ENCODE measurements at places on chromosomes 16 and 17. TPM values are rescaled to one million over a fixed set of nuclear protein-coding genes. Genes with fewer than 3 reads are reported as not detected.

The GCGR gene
- total RNA-seq: not detected

The ZACN gene
- total RNA-seq: not detected

DNA sequence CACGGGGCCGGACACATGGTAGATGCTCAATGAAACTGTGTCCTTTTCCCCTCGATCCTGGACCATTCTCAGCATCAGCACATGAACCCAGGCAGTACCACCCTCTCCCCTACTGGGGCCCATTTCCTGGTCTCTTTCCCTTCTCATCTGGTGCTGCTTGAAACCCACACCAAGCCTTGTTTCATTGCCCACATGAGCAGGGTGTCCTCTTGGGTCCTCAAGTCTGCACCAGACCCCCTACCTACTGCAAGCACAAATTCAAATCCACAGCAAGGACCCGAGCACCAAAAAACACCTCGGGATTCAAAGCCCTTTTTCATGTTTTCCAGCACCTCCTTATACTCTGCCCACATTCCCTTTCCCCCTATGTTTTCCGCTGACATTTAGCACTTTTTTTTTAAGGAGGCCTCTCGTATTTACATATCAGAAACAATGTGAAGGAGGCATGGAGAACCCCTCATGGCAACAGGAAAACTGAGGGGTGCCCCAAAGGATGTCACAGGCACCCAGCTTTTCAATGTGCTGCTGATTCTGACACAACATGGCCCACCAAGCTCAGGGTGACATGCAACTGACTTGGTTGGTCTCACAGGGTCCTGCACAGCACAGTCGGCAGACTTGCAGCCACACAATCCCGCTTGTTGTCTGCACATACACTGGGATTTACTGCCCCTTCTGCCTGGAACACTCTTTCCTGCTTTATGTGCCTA lies 4.6 kb upstream of the CCL1 start:
- no peak overlapping the region for H3K4me3 ChIP-seq
- no peaks in the 10 kb centered on the region for H3K36me3 ChIP-seq
- peaks cover 8% of the 10 kb centered on the region for H3K4me1 ChIP-seq
- H3K27me3 ChIP-seq: no peaks in the 10 kb centered on the region

DNA sequence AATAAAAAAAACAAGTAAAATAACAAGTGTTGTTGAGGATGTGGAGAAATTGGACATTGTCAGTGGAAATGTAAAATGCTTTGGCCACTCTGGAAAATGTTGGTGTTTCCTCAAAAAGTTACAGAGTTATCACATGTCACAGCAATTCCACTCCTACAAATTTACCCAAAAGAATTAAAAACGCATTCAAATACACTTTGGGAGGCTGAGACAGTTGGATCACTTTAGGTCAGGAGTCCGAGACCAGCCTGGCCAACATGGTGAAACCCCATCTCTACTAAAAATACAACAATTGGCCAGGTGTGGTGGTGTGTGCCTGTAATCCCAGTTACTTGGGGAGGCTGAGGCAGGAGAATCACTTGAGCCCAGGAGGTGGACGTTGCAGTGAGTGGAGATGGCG lies 5.6 kb downstream of the TOP3A start:
- H3K27ac ChIP-seq: no peak overlapping the region
- no peak overlapping the region for H3K4me3 ChIP-seq
- H3K4me1 ChIP-seq: peaks cover 8% of the 10 kb centered on the region
- peaks cover 4% of the 10 kb centered on the region for H3K36me3 ChIP-seq
- DNase-seq: no peak

DNA sequence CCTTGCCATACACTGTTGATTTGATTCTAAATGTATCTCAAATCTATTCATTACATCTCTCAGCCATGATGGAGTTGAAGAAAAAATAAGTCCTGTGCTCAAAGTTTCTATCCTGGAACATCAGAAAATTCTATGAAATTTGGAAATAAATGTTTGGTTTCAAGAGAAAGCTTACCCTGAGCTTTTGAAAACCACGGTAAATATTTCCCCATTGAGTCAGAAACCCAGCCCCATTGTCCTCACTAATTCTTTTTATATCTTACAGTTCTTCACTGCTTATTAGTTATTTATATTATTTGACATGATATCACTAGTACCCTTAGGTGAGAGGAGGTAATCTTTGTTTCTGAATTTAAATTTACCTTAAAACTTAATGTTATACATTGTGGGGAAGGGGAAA lies 128.5 kb downstream of the MRTFB start:
- H3K27me3 ChIP-seq: no peaks in the 10 kb centered on the region
- no peak overlapping the region for H3K4me3 ChIP-seq
- H3K27ac ChIP-seq: no peak overlapping the region

DNA sequence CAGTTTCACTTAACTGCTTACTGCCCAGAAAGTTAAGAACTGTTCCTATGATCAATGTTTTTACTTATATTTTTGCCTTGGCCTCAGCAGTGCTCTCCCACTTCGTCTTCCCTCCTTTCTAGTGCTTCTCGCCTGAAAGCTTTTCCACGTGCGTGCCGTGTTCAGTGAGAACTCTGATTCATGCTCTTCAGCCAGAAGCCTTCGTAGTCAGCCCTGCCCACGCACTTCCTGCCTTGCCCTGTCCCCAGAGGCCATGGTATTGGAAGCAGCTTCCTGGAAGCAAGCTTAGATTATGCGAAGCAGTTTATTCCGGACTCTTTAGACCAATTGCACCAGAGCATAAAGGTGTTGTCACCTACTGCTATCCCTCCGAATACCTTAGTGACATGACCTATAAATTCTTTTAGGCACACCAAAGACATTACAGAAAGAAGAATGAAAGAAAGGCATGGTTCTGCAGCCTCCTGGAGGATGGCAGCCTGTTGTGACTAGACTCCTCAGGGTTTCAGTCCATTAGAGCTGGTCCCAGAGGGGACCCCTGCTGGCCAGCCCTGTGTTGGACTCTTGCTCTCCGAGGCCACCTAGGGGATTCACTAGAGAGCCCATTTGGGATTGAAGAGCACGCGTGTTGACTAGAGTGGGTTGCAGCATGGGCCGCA lies 105.2 kb downstream of the RPTOR start:
- peaks cover 9% of the 10 kb centered on the region for H3K4me1 ChIP-seq
- H3K27me3 ChIP-seq: no peaks in the 10 kb centered on the region
- H3K27ac ChIP-seq: peak overlapping the region; percentile 31
- H3K4me3 ChIP-seq: no peak overlapping the region
- DNase-seq: peak; percentile 55
- H3K36me3 ChIP-seq: no peaks in the 10 kb centered on the region

DNA sequence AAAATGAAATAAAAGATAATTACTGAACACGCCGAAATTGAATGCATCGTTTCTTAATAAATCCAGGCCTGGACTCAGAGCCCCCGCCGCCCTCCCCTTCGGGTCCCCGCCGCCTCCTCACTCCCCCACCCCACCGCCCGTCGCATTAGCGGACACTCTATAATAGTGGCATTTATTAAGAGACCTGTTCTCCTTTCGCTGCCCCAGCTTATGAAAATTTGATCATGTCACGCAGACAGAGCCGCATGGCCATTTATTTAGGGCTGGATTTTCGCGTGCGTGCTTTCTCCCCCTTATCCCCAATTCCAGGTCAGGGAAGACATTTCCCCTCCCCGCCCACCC lies 6.3 kb upstream of the HOXB2 start:
- no peak overlapping the region for H3K27ac ChIP-seq
- peaks cover 37% of the 10 kb centered on the region for H3K4me1 ChIP-seq
- peaks cover 10% of the 10 kb centered on the region for H3K36me3 ChIP-seq
- no peak overlapping the region for H3K4me3 ChIP-seq
- H3K27me3 ChIP-seq: no peaks in the 10 kb centered on the region

DNA sequence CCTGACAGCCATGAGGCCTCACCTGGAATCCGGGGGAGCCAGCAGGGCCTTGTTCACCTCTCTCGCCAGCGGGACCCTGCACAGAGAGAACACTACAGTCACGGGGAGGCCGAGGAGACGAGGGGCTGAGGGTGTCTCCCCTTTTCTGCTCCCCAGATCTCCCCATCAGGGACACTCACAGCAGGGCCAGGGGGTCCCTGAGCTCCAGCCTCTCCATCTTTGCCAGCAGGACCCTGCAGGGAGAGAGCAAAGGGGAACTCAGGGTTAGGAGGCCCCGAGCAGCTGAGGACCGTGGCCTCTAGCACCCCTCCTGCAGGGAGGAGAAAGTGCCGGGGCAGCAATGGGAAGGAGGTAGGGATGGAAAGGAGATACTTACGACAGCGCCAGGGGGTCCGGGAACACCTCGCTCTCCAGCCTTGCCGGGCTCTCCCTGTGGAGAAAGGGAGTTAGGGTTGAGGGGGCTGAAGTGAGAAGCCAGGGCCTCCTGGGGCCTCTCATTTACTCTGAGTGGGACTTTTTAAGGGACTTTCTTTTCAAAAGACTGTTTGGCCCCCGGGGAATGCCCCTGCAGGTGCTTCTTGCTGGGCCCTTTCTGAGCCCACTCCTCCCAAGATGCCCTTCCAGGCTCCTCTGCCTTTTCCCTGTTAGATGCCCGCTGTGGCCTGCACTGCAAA lies 8.7 kb downstream of the COL1A1 start:
- no peak overlapping the region for H3K4me3 ChIP-seq
- no peaks in the 10 kb centered on the region for H3K4me1 ChIP-seq
- H3K27me3 ChIP-seq: no peaks in the 10 kb centered on the region
- no peak overlapping the region for H3K27ac ChIP-seq
- no peaks in the 10 kb centered on the region for H3K36me3 ChIP-seq

- H3K27me3 ChIP-seq: peaks cover 66% of the 10 kb centered on the region
- no peak overlapping the region for H3K27ac ChIP-seq
- peak; percentile 83 for DNase-seq
- no peaks in the 10 kb centered on the region for H3K36me3 ChIP-seq
- H3K4me3 ChIP-seq: peak overlapping the region; percentile 46
Observed at GRCh38 chr17:48618256-48618896, 3.3 kb upstream of the HOXB8 start.

DNA sequence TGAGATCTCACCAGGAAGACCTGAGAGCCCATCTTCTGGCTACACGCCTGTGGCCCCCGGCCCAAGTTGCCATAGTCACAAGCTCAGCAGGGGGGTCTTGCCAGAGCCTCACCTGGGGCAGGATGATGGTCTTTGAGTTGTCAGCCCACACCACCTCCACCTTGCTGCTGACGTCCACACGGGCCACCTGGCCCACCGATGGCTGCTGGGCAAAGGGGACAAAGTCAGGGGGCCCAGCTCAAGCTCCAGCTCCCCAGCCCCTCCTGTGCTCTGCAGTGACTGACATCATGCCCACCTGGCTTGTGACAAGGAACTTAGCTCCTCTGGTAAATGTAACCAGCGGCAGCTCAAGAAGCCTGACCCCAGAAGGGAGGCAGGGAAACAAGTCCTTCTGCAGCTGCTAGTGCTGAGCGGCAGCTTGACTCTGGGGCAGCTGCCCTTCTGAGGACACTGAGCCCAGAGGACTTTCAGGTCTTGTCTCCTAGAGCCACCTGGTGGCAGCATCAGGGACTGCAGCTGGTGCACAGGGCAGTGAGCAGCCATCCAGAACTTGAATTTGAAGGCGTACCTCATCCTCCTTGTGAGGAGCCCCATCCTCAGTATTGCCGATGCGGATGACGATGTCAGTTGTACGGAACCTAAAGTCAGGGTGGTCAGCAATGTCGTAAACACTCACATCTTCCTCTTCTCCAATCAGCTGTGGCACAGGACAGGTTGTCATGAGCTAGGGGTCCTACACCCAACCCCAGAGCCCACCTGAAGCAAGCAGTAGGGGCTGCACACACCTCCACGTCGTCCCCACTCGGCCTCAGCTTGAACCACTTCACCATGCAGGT lies 13.5 kb downstream of the SPHK1 start:
- DNase-seq: peak; percentile 81
- peaks cover 6% of the 10 kb centered on the region for H3K36me3 ChIP-seq
- no peak overlapping the region for H3K4me3 ChIP-seq
- H3K27ac ChIP-seq: no peak overlapping the region
- no peaks in the 10 kb centered on the region for H3K27me3 ChIP-seq

- H3K36me3 ChIP-seq: no peaks in the 10 kb centered on the region
- no peak overlapping the region for H3K4me3 ChIP-seq
- DNase-seq: no peak
- no peak overlapping the region for H3K27ac ChIP-seq
Observed at GRCh38 chr16:11151156-11151884, 104.7 kb downstream of the SOCS1 start.

DNA sequence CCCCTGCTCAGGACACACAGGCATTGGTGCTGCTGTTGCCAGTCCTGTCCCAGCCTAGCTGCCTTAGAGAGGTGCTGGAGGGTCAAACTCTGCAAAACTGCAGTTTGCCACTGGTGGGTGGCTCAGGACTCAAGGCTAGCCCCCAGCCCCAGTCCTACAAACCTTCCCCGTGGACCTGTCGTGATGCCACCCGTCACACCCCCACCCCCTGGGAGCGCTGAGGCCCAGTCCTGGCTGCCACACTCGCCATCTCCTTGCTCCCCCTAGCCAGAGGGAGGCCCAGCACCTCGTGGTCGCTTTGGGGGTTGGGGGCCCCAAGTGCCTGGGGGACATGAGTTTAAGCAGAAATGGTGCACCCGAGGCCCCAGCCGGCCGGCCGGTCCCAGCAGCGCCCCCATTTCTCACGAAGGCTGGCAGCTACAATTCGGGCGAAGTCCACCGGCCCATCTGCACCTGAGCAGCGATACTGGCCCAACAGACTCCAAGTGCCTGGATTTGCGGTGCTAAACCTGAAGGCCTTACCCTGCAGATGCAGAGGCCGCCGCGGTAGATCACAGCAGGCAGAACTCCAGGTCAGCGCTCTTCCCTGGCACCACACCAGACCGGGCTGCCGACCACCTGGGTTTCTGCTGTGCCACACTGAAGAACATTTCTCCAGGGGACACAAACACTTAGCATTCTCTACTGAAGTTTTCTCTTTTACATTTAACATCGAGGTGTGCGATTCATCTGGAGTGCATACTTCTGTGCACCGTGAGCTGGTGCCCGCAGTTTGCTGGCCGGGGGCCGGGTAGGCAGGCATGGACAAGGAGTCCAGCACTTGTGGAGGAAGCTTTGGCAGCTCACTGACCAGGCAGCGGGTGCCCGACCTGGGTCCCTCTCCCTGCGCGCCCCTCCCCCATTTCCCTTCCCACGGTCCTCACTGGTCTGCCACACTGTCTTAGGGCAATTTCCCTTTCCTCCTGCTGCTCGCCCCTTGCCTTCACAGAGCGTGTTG lies 130.0 kb downstream of the KCNJ12 start:
- no peaks in the 10 kb centered on the region for H3K36me3 ChIP-seq
- H3K27me3 ChIP-seq: peaks cover 1% of the 10 kb centered on the region
- no peak overlapping the region for H3K27ac ChIP-seq
- no peak for DNase-seq
- H3K4me1 ChIP-seq: peaks cover 6% of the 10 kb centered on the region
- H3K4me3 ChIP-seq: no peak overlapping the region

DNA sequence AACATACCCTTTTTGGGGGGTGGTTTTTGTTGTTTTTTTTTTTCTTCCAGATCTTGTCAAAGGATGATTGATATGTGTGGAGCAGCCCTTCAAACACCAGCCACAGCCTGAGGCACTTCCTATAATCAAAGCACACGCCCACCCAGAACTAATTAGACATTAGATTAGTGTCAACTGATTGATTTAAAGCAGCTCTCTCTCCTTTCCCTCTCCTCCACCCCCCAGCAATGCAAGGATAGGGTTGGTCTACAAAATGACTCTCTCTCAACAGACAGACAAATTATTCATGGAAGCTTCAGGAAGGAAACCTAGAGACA lies 250.3 kb upstream of the SOX9 start:
- no peaks in the 10 kb centered on the region for H3K36me3 ChIP-seq
- no peaks in the 10 kb centered on the region for H3K27me3 ChIP-seq
- H3K4me3 ChIP-seq: no peak overlapping the region
- H3K4me1 ChIP-seq: no peaks in the 10 kb centered on the region
- H3K27ac ChIP-seq: no peak overlapping the region

Measured in endothelial cell of umbilical vein (primary cell).